Esophagus squamous epithelium (tissue), 5 donors: ENCODE measurements at places on chromosomes 5 and 9. TPM values are rescaled to one million over a fixed set of nuclear protein-coding genes. Genes with fewer than 3 reads are reported as not detected.

DNA sequence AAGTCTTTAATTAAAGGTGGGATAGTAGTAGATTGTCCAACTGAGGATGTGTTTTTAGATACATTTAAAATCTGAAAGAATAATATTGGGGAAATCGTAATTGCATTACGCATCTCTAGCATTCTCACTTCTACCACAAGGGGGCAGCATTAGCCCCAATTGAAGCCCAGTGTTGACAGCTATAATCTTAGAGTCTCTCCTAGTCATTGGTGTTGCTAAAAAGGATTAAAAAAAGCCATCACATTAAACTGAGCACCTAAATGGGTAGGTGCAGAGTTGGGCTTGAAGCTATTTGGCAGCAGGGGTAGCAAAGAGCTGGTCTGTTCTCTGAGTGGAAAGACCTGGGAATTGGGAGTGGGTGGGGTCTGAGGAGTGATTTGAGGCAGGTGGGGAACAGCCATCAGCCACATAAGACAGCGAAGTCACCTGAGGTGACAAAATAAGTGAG lies 177.2 kb downstream of the OSTF1 start:
- H3K27ac ChIP-seq: no peak overlapping the region
- H3K27me3 ChIP-seq: no peaks in the 10 kb centered on the region
- no peaks in the 10 kb centered on the region for H3K36me3 ChIP-seq
- H3K4me1 ChIP-seq: no peaks in the 10 kb centered on the region
- no peak overlapping the region for H3K4me3 ChIP-seq

DNA sequence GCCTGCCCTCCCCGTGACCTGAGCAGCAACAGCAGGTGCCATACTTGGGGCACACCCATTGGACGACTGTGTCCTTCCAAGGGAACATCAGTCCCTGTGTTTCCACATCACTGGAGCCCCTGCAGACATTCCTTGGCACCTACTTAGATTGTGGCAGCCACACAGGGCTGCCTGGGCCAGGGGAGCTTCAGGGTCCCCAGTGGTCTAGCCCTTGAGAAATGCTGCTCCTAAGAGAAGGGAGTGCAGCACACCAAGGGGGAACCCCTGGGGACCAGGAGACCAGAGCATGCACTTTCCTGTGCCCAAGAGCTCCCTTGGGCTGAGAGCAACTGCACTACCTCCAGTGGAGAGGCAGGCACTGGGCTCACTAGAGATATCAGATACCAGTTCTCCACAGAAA lies 20.1 kb upstream of the ABLIM3 start:
- H3K36me3 ChIP-seq: no peaks in the 10 kb centered on the region
- DNase-seq: no peak
- H3K4me1 ChIP-seq: peaks cover 10% of the 10 kb centered on the region
- H3K27ac ChIP-seq: no peak overlapping the region
- no peak overlapping the region for H3K4me3 ChIP-seq

Gene PCDHGC5
- 1.7 TPM for total RNA-seq

DNA sequence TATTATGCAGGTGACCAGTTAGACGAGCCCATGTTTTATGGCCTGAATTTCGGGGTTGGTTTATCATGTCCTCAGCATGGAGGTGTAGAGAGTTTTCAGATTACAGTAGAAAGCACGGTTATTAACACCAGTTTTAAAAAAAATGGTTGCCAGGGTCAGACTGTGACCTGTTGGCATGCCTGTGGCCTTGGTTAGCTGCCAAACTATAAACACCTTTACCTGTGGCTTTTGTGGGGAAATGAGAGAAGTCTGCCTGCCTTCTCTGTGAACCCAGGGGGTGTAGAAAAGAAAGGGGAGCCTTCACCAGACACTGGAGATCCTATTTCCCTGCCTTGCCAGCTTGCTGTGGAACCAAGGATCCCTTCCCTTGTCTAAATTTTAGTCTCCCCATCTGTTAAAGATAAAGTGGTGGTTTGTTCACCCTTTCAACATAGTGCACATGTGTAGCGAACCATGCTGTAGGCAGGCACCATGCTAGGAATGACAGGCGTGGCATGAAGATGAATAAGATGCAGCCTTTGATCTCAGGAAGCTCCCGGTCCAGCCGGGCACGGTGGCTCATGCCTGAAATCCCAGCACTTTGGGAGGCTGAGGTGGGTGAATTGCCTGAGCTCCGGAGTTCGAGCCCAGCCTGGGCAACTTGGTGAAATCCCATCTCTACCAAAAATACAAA lies 6.1 kb upstream of the PHF19 start:
- DNase-seq: no peak
- no peak overlapping the region for H3K4me3 ChIP-seq
- no peaks in the 10 kb centered on the region for H3K27me3 ChIP-seq
- H3K36me3 ChIP-seq: no peaks in the 10 kb centered on the region
- H3K4me1 ChIP-seq: peaks cover 7% of the 10 kb centered on the region

Gene CCL27
- total RNA-seq: not detected

GRCh38 chr5:173881811-173882575 lies 6.2 kb upstream of the CPEB4 start:
- H3K4me3 ChIP-seq: no peak overlapping the region
- H3K27ac ChIP-seq: no peak overlapping the region
- no peaks in the 10 kb centered on the region for H3K27me3 ChIP-seq
- DNase-seq: no peak
- no peaks in the 10 kb centered on the region for H3K36me3 ChIP-seq
- H3K4me1 ChIP-seq: peaks cover 22% of the 10 kb centered on the region

- no peaks in the 10 kb centered on the region for H3K27me3 ChIP-seq
- H3K36me3 ChIP-seq: no peaks in the 10 kb centered on the region
- no peak for DNase-seq
- no peak overlapping the region for H3K4me3 ChIP-seq
- peaks cover 10% of the 10 kb centered on the region for H3K4me1 ChIP-seq
- H3K27ac ChIP-seq: peak overlapping the region; percentile 48
Measured at GRCh38 chr5:17021602-17021932, 85.5 kb upstream of the MYO10 start.

Gene ADGRD2
- not detected for total RNA-seq

GRCh38 chr9:96293498-96294158 lies 8.3 kb downstream of the HSD17B3 start:
- no peak for DNase-seq
- H3K4me1 ChIP-seq: no peaks in the 10 kb centered on the region
- no peak overlapping the region for H3K4me3 ChIP-seq
- no peak overlapping the region for H3K27ac ChIP-seq
- H3K27me3 ChIP-seq: no peaks in the 10 kb centered on the region
- H3K36me3 ChIP-seq: no peaks in the 10 kb centered on the region
